ENCODE measurements at places on chromosomes 11 and 22.

DNA sequence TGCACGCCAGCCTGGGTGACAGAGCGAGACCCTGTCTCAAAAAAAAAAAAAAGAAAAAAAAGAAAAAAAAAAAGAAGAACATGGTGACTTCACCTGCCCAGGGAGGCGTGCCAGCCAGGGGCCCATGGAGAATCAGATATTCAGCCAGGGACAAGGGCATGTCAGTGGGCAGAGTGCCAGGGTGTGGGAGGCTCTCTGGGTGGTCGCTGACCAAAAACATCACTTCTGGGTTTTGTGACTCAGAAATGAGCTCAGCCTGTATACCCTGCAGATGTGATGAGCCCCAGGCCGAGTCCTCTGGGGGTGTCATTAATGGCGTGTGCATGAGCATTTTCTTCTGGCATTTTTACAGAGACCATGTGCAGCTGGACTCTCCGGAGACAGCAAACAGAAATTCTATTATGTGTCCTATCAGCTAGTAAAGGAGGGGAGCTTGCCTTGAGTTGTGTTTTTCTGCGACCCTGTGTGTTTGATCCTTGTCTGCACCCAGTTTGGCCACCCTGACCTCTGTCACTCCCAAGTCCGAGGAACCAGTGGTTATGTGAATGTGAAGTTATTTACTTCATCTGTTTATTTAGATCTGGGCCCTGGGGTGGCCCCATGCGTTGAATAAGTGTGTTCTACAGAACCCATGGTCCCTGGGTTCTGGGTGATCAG is 53.6 kb downstream of the BCR start:
- peak; percentile 29 for DNase-seq

DNA sequence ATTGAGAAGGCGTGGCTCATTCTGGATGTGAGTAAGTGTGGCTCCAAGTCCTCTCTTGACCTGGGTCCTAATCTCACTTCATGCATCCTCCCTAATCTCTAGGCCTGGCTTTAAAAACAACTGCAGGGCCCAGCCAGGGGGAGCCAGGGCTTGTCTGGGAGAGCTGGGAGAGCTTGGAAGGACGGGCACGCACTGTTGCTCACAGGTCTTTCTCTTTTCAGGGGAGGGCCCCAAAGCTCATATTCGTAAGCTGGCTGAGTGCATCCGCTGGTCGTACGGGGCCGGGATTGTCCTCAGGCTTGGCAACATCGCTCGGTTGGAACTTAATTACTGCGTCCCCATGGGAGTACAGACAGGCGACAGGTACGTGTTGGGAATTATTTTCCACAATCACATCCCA is 34.1 kb upstream of the PARVB start:
- no peak for DNase-seq

GRCh38 chr11:107562647-107563208 is 2.8 kb downstream of the ALKBH8 start:
- no peak for DNase-seq

DNA sequence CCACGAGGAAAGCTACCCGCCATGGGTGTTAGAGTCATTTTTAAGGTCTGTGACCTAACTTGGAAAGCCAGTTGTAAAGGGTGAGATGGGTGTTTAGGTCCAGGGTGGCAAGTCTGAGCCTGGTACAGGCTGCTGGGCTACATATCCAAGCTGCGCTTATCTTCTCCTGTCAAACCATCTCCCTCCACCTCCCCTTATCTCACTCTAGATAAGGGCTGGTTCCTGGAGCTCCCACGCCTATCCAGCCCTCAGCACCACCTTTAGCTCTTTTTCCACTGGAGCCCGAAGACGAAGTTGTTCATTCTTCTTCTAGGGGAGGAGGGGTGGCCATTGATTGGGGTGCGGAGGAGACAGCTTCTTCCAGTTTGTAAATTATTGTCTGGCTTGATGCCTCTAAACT is 48.5 kb downstream of the MICAL2 start:
- no peak for DNase-seq

DNA sequence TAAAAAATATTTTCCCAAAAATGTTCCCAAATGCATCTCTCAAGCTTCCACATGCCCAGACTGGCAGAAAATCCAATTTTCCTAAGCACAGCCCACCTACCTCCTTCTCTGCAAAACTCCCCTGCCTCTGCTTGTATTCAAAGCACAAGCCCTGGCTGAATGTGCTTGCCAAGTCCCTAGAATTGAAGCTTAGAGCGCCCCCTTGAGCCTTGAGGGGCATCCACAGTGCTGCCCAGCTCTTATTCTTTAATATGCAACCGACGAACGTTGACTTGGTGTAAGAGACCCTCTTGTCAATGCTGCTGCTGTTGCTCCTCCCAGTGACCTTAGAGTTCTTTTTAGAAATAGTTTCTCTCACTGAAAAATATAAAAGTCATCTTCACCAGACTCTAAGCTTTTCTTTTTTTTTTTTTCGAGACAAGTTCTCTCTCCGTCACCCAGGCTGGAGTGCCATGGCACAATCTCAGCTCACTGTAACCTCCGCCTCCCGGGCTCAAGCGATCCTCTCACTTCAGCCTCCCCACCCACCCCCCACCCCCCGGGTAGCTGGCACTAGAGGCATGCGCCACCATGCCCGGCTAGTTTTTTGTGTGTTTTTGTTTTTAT is 63.5 kb upstream of the CAPRIN1 start:
- DNase-seq, result peak; percentile 27

DNA sequence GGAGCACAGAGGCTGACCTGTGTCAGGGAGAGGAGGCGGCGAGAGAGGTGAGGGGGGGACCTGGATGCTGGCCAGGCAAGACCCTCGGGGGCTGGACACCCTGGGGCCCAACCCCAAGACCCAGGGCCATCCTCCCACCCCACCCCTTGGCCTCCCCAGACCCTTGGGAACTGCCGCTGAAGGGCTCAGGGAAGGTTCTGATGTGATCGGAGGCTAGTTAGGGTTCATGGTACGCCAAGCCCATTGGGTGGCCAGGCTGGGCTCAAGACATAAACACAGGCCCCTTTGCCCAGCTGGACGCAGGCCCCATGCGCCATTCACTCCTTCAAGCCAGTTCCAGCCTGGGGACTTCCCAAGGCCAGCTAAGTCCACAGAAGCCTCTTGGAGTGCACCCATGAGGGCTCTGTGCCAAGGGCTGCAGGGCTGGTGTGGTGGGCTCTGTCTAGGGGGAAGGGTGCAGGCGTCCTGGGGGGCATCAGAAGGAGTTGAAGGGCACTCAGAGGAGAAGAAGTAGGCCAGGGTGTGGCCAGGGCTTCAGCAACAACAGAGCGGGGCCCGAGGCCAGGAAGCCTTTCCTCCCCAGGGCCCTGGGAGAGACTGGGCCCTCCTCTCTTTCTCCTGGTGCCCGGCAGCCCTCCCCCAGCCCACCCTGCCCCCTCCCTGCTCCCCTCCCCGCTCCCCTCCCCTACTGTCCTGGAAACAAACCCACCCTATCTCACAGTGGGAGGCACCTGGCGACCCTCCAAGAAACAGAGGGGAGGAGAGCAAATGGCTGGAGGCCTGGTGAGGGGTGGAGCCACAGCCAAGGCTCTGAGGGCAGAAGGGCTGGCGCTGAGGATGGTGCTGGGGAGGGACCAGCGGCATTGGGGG is 12.9 kb downstream of the TSPAN32 start:
- no peak for DNase-seq

DNA sequence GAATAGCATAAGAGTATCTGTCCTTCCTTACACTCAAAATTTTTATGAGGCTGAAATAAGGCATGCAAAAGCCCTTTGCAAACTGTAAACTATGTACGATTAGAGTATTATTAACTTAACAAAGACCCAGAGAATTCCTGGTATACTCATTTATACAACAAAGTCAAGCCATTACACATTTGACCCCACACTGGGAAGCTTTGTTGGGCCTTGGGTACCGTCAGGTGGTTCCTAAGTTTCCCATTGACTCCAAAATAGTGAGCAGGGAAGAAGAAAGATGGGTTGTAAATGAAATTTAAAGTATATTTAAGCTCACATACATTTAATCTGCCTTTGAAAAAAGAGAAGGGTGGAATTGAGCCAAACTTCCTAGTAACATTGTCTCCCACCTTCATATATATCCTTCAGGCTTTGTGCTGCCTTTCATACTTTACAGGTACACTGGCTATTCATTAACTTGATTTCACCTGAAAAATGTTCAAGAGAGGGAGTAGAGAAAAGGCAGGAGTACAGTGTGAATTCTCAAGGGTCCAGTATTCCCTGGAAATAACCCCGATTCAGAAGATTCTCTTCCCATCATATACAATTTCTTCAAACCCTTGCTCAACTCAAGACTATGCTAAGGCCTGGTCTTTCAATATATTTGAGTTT is 68.6 kb downstream of the SOX6 start:
- DNase-seq, result no peak

DNA sequence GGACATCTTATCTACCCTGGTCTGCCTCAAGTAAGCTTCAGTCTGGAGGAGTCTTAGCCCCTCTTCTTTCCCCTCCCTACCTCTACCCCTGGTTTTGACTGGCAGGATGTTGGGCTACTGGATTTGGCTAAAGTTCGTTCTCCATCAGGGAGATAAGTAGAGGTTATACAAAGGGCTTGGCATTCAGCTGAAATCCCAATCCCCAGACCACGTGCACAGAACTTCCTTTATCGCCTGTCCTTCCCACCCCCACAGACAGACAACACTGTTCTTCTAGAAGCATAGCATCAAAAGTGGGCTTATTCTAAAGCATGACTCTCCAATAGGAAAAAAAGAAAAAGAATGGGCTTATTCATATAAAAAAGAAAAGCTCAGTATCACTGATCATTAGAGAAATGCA is 7.8 kb downstream of the PRG3 start:
- no peak for DNase-seq

DNA sequence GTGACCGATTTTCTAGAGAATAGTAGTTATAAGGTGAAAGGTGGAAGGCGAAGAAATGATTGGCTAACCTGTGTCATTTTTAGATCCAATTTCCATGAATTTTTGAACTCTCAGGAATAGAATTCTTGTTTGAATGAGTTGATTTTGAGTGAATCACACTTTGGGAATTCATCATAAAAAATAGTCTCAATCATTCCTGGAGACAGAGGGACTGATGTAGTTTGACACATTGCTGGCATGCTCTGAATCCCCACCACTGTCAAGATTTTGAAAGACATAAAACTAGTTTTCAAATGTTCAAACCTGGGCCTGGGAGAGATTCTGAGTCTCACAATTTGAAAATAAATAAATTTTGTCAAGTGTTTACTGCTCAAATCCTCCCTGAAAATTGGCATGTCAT is 861.4 kb upstream of the RAG2 start:
- DNase-seq, result no peak

DNA sequence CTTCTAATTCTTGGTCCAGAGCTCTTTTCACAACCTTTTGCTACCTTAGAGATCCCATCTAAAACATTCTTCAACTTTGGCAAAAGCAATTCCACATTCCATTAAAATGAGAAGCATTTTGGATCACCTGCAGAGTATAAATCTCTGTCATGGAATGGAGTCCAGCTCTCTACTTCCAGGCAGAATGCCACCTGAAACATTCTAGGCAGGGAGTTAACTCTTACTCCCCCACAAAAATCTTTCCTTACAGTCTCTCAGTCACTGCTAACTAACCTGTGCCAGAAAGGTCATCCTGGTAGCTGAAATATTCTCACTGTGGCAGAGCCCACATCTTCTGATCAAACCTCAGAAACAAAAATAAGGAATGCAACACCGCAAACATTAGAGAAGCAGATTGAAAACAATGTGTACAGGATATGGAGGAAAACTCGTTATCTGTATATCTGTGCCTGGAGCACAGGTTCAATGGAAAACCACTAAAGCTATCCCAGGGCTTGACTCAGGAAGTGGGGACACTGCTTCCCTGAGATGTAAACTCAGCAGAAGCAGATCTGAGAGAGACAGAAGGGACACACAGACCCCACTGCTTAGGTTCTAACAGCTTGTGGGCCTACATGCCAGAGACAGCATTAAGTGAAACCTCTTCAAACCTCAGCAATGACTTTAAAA is 78.9 kb downstream of the KCNC1 start:
- DNase-seq, result no peak

DNA sequence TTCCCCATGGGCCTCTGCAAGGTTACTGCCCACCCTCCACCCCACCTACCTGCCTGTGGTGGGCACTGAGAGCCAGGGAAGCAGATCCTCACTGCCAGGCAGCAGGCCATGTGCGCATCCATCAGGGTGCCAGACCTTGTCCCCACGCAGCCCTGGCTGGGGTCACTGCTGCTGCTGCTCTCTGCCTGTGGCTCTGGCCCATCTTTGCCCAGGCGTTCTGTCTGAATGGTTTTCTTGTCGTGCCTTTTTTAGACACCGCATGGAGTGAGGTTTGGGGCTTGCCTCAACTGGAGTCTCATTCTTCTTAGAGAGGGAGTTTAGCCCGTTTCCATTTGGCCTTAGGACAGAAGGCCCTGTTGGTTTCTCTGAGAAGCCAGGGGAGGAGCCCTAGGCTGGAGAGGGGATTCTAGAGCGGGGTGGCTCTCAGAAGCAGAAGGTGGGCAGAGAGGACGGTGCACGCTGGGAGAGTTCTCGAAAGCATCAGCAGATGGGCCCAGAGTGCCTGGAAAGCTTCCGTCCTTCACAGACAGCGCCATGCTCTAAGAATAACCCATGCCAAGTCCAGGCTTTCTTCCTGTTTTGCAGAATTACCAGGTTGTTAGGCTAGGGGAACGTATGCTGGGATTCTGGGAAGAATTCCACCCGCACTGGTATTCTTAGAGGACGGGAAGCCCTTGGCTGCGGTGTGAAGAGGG is 8.1 kb downstream of the TANGO2 start:
- no peak for DNase-seq

DNA sequence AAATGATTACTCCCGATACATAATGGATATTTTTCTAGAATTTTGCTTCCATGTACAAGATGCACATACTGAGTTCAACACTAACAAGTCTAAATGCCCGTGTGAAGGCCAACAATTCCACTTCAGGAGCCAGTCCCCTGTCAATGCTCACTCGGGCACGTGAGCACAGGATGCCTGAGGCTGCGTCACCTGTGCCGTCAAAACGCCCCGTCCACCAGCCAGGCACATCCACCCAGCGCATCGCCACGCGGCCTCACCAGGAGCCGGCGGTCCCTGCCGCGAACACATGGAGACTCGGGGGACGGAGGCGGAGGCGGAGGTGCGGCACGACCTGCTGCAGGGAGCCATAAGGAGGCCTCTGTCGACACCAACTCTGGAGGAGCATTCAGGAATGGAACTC is 9.8 kb downstream of the TOLLIP start:
- DNase-seq, result no peak
